Activated CD4-positive, alpha-beta T cell treated with anti-CD3 and anti-CD28 coated beads, Interleukin-2, Interleukin-6, amounts not matched to agents 100 ng/mL and 50 ng/mL, durations not matched to agents 16 hours and 8 hours (primary cell): ENCODE measurements at places on chromosomes 6 and 20.

DNA sequence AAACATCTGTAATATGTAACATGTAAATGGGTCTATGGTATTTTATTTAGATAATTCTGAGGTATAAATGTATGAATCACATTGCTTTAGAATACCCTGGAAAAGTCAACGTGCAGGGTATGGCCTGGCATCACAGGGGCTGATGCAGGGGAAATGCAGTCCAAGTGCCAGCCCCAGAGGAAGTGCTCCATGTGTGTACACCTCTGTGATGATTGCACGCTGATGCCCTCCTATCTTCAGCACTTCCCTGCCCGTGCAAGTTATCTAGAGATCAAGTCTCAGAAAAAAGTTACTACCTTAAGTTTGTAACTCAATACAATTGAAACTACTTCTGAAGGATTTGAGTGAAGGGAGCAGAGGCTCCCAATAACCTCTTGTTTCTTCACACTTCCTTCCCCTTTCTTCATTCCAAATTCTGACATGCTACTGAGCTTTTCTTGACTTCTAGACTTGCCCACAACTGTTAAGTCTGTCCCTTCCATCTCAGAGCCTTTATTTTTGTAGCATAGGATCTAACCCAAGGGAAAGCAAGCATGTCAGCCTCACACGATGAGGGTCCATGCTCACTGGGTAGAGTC, 2.2 kb downstream of the SMLR1 start:
- DNase-seq, result no peak

- DNase-seq, result no peak
These were observed 91.7 kb upstream of the B3GAT2 start for GRCh38 chr6:71048320-71049164.

GRCh38 chr6:136644597-136644952, 94.4 kb upstream of the MAP7 start:
- DNase-seq, result no peak

DNA sequence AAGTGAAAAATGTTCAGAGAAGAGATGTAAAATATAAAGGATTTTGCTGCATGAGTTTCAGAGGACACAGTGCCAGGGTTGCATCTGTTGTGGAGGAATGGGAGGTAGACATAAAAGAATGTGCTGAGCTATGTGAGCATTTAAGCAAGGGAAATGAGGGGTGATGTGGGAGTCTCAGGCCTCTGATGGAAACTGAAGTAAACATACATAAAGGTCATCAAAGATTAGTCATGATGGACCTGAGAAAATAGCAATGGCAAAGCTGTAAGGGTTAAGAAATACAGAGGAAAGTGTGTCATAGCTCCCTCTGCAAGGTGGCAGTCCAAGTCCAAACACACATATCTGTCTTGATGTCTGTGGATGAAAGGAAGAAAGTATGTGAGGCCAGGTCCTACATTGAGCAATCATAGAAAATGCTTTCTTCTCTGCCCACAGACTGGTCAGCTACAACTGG, 306.6 kb upstream of the ECI2 start:
- no peak for DNase-seq

GRCh38 chr20:4840801-4841200, 119.1 kb downstream of the PRND start:
- DNase-seq, result no peak

- no peak for DNase-seq
These were observed 136.4 kb downstream of the MTFR2 start for GRCh38 chr6:136113736-136114173.

DNA sequence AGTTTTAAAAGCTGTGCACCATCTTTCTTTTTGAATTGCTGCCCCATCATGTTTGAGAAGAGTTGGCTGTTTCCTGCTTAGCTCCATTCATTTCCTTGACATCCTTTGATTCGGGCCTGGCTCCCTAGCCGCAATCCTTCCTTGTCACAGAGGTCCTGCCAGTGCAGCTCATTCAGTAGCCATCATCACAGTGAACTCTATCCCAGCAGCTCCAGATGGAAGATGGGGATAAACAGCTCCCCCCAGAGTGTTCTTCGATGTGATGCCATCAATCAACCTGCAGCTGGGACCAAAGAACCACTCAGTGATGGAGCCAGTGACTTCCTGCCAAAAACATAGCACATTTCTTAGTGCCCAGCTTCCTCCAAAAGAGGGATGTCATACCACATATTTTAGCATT, 158.8 kb downstream of the FRK start:
- DNase-seq, result no peak

DNA sequence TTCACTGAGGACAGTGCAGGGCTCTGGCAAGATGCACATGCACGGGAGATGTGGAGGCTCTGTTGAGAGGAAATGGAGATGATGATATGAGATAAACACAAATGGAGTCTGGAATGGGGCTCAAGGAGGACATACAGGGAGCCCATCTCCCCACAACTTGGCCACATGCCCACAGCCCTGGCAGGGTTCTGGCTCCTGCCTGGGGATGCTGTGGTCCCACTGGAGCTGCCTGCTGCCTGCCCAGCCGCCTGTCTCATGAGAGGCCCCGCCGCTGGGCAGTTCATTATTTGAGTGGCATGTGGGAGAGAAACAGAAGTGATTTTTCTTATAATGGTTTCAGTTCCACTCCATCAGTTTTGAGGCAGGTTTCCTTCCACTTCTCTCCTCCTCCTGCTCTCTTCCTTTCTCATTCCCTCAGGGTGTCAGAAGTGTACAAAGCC, 133.6 kb upstream of the TRAF3IP2 start:
- DNase-seq, result no peak

- DNase-seq, result no peak
These were observed 82.2 kb downstream of the SNAP25 start for GRCh38 chr20:10300582-10301446.

- DNase-seq, result no peak
These were observed 123.7 kb upstream of the FOXQ1 start for GRCh38 chr6:1188199-1188598.

GRCh38 chr6:149683256-149683859, 34.5 kb downstream of the LATS1 start:
- DNase-seq, result no peak

- peak; percentile 89 for DNase-seq
These were observed 5.5 kb downstream of the CASP8AP2 start for GRCh38 chr6:89834884-89835792.
